ENCODE measurements at places on chromosomes 2 and 18. TPM values are rescaled to one million over a fixed set of nuclear protein-coding genes. Genes with fewer than 3 reads are reported as not detected.
A peak's percentile ranks its signal among the peaks of the same experiment; 100 is the strongest.

SYT4 gene
- not detected for total RNA-seq

DNA sequence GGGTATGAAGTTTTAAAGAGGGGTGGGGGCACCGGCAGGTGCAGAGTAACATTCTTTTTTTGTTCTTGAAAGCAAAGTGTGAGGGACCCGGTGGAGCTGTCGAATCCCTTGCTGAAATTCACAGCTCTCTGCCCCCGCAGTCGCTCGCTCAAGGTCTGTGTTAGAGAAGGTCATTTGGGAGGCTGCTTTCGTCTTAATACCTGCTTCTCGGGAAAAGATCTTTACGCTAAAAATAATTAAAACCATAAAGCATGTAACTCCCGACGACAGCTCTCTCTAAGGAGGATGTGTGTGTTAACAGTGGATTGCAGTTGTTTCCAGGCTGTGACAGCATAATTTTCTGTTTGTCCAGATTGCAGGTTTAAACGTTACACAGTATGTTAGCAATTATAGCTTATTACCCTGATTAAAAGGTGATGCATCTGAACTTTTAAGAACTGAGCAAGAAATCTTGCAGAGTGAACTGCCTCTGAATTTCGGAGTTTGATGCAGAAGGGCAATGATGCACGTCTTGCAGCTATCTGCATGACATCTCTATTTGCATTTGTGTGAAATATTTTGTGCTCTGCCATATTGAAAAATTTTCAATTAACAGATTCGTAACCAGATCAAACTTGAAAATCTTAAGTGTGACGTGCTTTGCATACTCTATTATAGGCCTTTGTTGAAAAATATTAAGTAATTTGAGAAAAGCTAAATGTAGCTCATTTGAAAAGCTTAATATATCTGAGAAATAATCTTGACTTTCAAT is 954 bp downstream of the RAPGEF4 start:
- no peak overlapping the region for H3K27ac ChIP-seq
- peak overlapping the region; percentile 28 for H3K4me3 ChIP-seq
- H3K27me3 ChIP-seq: peaks cover 60% of the 10 kb centered on the region
- no peak for DNase-seq
- H3K4me1 ChIP-seq: peaks cover 4% of the 10 kb centered on the region

GRCh38 chr18:35939138-35939537 is 33.3 kb upstream of the RMP24 start:
- no peak for DNase-seq
- H3K27ac ChIP-seq: no peak overlapping the region
- no peaks in the 10 kb centered on the region for H3K4me1 ChIP-seq
- peaks cover 8% of the 10 kb centered on the region for H3K27me3 ChIP-seq
- H3K36me3 ChIP-seq: no peaks in the 10 kb centered on the region

DNA sequence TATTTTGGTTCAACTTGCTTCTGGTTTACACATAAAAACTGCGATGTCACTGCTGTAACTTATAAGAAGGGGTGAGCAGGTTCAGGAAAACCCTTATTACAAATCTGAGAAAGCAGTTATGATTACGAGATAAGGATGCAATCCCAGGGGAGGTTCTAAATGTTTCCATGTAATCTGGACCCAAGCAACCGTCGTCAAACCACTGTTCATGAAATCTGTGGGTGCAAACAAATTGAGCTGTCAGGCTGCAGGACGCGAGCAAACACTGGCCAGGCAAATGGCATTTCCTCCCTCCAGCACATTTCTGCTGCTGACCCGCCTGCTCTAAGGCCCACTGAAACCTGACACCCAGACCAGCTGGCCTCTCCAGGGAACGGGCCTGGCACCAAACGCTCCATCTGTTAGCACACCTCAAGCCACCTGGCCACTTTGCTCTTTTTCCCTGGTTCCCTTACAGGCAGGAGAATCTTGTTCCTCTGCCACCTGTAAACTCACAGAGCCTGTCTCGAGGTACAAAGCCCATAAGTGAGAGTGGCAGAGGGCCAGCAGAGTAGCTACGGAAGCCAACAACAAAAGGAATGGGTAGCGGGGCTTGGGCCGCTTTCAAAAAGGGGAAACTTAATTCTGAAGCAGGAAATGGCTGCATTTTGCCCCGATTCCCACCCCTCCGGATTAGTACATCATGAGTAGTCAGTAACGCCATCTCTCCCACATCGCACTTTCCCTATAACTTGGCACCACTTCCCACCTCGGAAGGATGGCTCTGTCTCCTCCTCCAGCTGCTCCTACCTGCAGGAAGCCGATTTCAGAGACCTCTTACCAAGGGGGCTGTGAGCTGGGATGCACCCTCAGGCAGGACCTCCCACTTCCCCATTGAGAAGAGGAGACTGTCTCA is 26.5 kb downstream of the CRACDL start:
- H3K27me3 ChIP-seq: peaks cover 24% of the 10 kb centered on the region
- H3K4me3 ChIP-seq: peak overlapping the region; percentile 9
- no peak for DNase-seq
- peak overlapping the region; percentile 10 for H3K27ac ChIP-seq
